GM23248 (cell line): ENCODE measurements at places on chromosomes 4 and X. TPM values are rescaled to one million over a fixed set of nuclear protein-coding genes. Genes with fewer than 3 reads are reported as not detected.

- H3K27ac ChIP-seq = no peak overlapping the region
- no peaks in the 10 kb centered on the region for H3K27me3 ChIP-seq
- H3K4me3 ChIP-seq = no peak overlapping the region
- H3K36me3 ChIP-seq = no peaks in the 10 kb centered on the region
- DNase-seq = no peak
Observed at GRCh38 chr4:93760284-93760683, 68.3 kb upstream of the ATOH1 start.

GRCh38 chr4:16199093-16199492 lies 27.2 kb downstream of the TAPT1 start:
- H3K4me1 ChIP-seq = peaks cover 16% of the 10 kb centered on the region
- H3K27ac ChIP-seq = no peak overlapping the region
- H3K27me3 ChIP-seq = no peaks in the 10 kb centered on the region
- H3K36me3 ChIP-seq = no peaks in the 10 kb centered on the region
- DNase-seq = peak; percentile 60

DNA sequence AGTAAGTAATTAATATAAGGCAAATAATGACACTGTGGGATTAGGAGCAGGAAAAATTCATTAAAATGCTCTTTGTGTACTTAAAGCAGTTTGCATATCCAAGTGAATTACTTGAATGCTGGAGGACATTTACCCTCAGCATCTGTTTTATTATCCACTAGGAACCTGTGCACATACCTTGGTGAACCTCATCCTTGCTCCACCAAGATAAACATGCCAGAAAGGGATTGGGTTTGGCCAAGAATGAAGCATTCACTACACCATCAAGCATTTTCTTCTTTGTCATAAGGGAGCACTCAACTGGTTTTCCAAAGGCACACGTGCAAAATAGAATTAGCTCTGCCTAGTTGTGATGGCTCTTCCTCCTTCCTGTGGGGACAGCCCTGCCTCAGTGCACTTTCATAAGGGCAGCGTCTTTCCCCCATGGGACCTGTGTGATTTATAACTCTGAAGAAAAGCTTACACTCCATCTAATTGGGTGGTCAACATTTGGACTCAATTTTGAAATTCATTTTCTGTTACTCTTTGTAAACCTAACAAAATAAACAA lies 291.7 kb downstream of the USP46 start:
- no peaks in the 10 kb centered on the region for H3K36me3 ChIP-seq
- H3K4me3 ChIP-seq = no peak overlapping the region
- peaks cover 19% of the 10 kb centered on the region for H3K27me3 ChIP-seq
- H3K4me1 ChIP-seq = no peaks in the 10 kb centered on the region
- no peak overlapping the region for H3K27ac ChIP-seq

DNA sequence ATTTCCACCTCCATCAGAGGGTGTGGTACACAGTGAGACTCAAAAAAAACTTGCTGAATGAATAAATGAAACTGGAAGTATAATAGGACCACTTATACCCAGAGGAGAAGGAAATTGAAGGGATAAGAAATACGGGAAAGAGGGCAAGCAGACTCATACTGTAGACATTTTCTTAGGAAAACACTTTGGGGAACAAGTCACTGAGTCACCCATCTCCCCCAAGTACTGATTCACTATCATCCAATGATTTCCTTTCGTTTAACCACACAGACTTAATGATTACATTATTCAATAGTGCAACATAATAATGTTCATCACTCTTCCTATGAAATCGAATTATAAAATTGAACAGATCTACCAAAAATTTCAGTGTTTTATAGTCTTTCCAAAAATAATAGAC lies 97.1 kb downstream of the LDB2 start:
- H3K4me3 ChIP-seq = no peak overlapping the region
- H3K27ac ChIP-seq = no peak overlapping the region
- no peaks in the 10 kb centered on the region for H3K4me1 ChIP-seq
- H3K36me3 ChIP-seq = no peaks in the 10 kb centered on the region; the same call in 1 of the 2 replicates
- DNase-seq = no peak
- H3K27me3 ChIP-seq = no peaks in the 10 kb centered on the region

GRCh38 chr4:118113220-118113619 lies 78.9 kb downstream of the NDST3 start:
- H3K4me1 ChIP-seq = 0 out of 2 replicates have a peak, but pooled peaks cover 7% of the 10 kb centered on the region
- no peaks in the 10 kb centered on the region for H3K36me3 ChIP-seq
- no peak overlapping the region for H3K27ac ChIP-seq
- no peaks in the 10 kb centered on the region for H3K27me3 ChIP-seq

GRCh38 chr4:81360737-81361136 lies 111.0 kb downstream of the RASGEF1B start:
- no peaks in the 10 kb centered on the region for H3K36me3 ChIP-seq
- H3K27me3 ChIP-seq = no peaks in the 10 kb centered on the region

DNA sequence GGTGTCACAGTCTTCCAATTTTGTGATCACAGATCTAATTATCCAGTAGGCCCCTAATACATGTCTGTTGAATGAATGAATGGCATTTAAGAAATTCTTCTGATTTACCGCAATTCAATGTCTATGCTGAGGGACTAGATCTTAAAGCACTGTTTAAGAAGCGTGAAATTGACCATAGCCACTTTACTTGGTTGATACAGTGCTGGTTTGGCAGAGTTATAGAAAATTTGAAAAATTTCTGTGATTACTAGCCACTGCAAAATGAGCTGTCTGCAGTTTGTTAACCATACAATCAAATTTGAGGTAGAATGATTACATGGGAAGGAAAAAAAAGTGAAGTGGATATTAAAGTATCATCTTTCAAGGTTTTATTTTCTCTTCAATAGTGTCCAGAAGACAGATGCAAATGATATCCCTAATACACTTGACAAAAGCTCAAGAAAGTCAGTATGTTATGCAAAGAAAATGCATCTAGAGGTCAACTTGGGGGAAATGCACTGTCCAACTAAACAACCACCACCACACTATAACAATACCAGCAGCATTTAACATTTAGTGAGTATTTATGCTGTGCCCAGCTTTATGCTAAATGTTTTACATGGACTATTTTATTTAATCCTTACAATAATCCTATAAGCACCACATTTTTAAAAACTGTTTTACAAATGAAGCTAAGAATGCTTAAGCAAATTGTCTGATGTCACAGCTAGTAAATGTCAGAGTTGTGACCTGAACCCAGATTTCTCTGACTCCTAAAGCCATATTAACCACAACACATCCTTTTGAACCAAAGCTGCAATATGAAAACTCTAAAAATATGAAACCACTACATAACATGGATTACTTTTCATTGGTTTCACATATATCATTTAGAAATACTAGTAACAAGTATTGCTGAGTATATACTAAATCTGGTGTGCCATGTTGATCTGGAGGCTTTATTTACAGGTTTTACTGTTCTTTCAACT lies 217.9 kb upstream of the MAB21L2 start:
- H3K36me3 ChIP-seq = no peaks in the 10 kb centered on the region
- H3K27me3 ChIP-seq = no peaks in the 10 kb centered on the region
- H3K27ac ChIP-seq = no peak overlapping the region
- DNase-seq = no peak

DNA sequence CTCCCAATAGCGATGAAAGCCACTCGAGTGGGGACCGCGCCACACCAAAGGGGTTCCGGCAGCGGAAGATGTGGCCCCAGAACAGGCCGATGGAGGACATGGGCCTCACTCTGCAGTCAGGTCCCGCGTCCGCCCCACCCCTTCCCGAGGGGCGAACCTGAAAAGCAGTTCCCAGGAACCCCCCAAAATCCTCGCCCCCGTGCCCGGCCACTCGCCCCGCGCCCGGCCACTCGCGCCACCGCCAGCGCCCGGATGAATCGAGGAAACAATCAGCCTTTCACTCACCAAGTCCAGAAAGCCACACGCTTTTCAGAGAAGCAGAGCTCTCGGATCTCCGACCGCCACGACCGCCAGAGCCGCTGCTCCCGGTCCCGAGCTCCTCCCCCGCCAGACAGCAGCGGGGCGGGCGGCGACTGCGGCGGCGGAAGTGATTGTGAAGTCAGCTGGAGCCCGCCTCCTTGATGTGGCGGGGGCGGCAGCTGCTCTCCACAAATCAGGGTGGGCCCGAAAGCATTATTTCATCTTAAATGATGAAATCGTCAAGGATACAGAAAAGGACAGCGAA lies at the start of gene PJA1:
PJA1 (minus strand) TSS at position 367 of the 565 bp plus-strand sequence. CDS start 2,380 bp downstream, outside the sequence.
- H3K4me3 ChIP-seq = peak within 1 kb of the TSS; percentile 79
- peak; percentile 86 for DNase-seq
- H3K36me3 ChIP-seq = 0 out of 2 replicates have a peak, but pooled peaks cover 2% of the 10 kb centered on the region
- peak within 1 kb of the TSS; percentile 66 for H3K27ac ChIP-seq
- H3K4me1 ChIP-seq = no peaks in the 10 kb centered on the region

- no peak overlapping the region for H3K27ac ChIP-seq
- peak overlapping the region; percentile 63 for H3K4me3 ChIP-seq
- H3K4me1 ChIP-seq = peaks cover 35% of the 10 kb centered on the region
- H3K27me3 ChIP-seq = no peaks in the 10 kb centered on the region
Observed at GRCh38 chr4:4519297-4519894, 22.5 kb downstream of the STX18 start.

GRCh38 chr4:83974111-83974780 lies 438.3 kb downstream of the GPAT3 start:
- no peaks in the 10 kb centered on the region for H3K36me3 ChIP-seq
- peaks cover 7% of the 10 kb centered on the region; the same call in 1 of the 2 replicates for H3K4me1 ChIP-seq
- no peak overlapping the region for H3K4me3 ChIP-seq
- DNase-seq = peak; percentile 42

- H3K4me1 ChIP-seq = no peaks in the 10 kb centered on the region
- H3K4me3 ChIP-seq = no peak overlapping the region
- H3K27me3 ChIP-seq = no peaks in the 10 kb centered on the region
- H3K27ac ChIP-seq = no peak overlapping the region
Observed at GRCh38 chrX:12378706-12379105, 240.4 kb downstream of the FRMPD4 start.

- H3K27me3 ChIP-seq = no peaks in the 10 kb centered on the region
- DNase-seq = no peak
- H3K36me3 ChIP-seq = no peaks in the 10 kb centered on the region
- H3K4me3 ChIP-seq = no peak overlapping the region
- H3K4me1 ChIP-seq = peaks cover 5% of the 10 kb centered on the region; the same call in 1 of the 2 replicates
Observed at GRCh38 chrX:150329868-150330267, 33.2 kb upstream of the MAMLD1 start.

GRCh38 chr4:42460043-42460442 lies 62.8 kb downstream of the SHISA3 start:
- H3K4me1 ChIP-seq = no peaks in the 10 kb centered on the region
- no peaks in the 10 kb centered on the region for H3K36me3 ChIP-seq
- DNase-seq = no peak
- H3K27ac ChIP-seq = no peak overlapping the region

DNA sequence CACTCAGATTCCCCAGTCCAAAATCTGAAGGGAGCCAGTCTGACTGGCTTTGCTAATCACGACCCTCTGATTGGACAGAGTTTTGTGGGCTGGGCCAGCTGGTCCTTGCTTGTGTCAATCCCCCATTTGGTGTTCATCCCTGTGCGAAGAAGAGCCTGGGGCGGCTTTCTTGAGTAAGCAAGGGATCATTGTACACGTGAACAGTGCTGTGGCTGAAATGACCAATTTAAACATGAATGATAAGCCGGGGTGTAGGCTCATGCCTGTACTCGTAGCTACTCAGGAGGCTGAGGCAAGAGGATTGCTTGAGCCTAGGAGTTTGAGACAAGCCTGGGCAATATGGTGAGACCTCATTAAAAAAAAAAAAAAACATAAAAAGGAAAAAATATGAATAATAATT lies 379.1 kb downstream of the RAPGEF2 start:
- no peaks in the 10 kb centered on the region for H3K4me1 ChIP-seq
- no peaks in the 10 kb centered on the region for H3K36me3 ChIP-seq
- peaks cover 23% of the 10 kb centered on the region for H3K27me3 ChIP-seq
- no peak for DNase-seq
- no peak overlapping the region for H3K27ac ChIP-seq
- no peak overlapping the region for H3K4me3 ChIP-seq

GRCh38 chrX:100731441-100732281 lies at the start of gene SYTL4:
SYTL4 (minus strand) TSS chrX:100732121; CDS start chrX:100702037, 30,084 bp downstream.
- H3K4me1 ChIP-seq = no peaks in the 10 kb centered on the region
- DNase-seq = peak; percentile 46
- no peaks in the 10 kb centered on the region for H3K27me3 ChIP-seq
- H3K4me3 ChIP-seq = peak within 1 kb of the TSS; percentile 78

- no peaks in the 10 kb centered on the region for H3K36me3 ChIP-seq
- H3K27ac ChIP-seq = no peak overlapping the region
- no peaks in the 10 kb centered on the region for H3K27me3 ChIP-seq
- DNase-seq = peak; percentile 51
- no peak overlapping the region for H3K4me3 ChIP-seq
Observed at GRCh38 chrX:91414713-91415112, 19.9 kb upstream of the PABPC5 start.

- H3K4me3 ChIP-seq = no peak overlapping the region
- H3K4me1 ChIP-seq = no peaks in the 10 kb centered on the region
- H3K36me3 ChIP-seq = no peaks in the 10 kb centered on the region
- H3K27ac ChIP-seq = no peak overlapping the region
- no peaks in the 10 kb centered on the region for H3K27me3 ChIP-seq
Observed at GRCh38 chr4:174739576-174739975, 89.5 kb downstream of the GLRA3 start.

DNA sequence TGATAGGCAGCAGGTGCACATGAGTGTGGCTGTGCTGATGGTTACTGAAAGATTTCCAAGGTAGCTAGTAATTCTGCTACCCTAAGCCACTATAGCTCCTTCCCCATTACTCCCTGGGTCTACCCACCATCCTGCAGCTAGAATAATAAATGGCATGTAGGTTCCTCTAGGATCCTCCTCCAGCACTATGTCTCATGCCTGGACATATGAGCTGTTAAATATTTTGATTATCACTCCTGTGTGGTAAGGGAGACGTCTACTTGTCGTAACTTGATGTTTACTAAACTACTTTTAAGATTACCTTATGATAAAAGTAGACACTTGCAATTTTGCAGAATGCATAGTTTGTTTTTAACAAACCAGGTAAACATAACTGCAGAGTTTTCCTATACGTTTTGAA lies 35.5 kb downstream of the TET2 start:
- H3K27me3 ChIP-seq = no peaks in the 10 kb centered on the region
- H3K27ac ChIP-seq = no peak overlapping the region
- H3K36me3 ChIP-seq = no peaks in the 10 kb centered on the region
- no peak for DNase-seq
- no peak overlapping the region for H3K4me3 ChIP-seq

GRCh38 chrX:1725472-1725871 lies 110.6 kb downstream of the ASMT start:
- H3K27ac ChIP-seq = no peak overlapping the region
- H3K36me3 ChIP-seq = no peaks in the 10 kb centered on the region
- no peaks in the 10 kb centered on the region for H3K27me3 ChIP-seq
- no peaks in the 10 kb centered on the region for H3K4me1 ChIP-seq
- no peak for DNase-seq

- H3K36me3 ChIP-seq = no peaks in the 10 kb centered on the region
- no peak overlapping the region for H3K4me3 ChIP-seq
- peaks cover 4% of the 10 kb centered on the region; the same call in 1 of the 2 replicates for H3K27me3 ChIP-seq
- H3K27ac ChIP-seq = no peak overlapping the region
- DNase-seq = peak; percentile 81
- no peaks in the 10 kb centered on the region for H3K4me1 ChIP-seq
Observed at GRCh38 chr4:12852338-12853307, 631.5 kb downstream of the RAB28 start.

GRCh38 chrX:13051529-13052172 lies 7.2 kb upstream of the FAM9C start:
- DNase-seq = no peak
- no peak overlapping the region for H3K4me3 ChIP-seq
- no peaks in the 10 kb centered on the region for H3K27me3 ChIP-seq
- 0 out of 2 replicates have a peak, but pooled peaks cover 4% of the 10 kb centered on the region for H3K4me1 ChIP-seq

The S100G gene
- total RNA-seq = not detected in 2 replicates

The CXXC4 gene
- not detected in 2 replicates for total RNA-seq

The CYTL1 gene
- total RNA-seq = 1.5 TPM in 1 of 2 replicates, not detected in the other

The GABRG1 gene
- not detected in 2 replicates for total RNA-seq

The HMX1 gene
- total RNA-seq = not detected in 2 replicates

The SH3RF1 gene
- total RNA-seq = 24.9 and 28.3 TPM in 2 replicates

The SPIN2B gene
- 2.0 and 6.8 TPM in 2 replicates for total RNA-seq

The MAGEA1 gene
- not detected in 2 replicates for total RNA-seq
